ENCODE measurements at places on chromosomes 2 and 18.
A peak's percentile ranks its signal among the peaks of the same experiment; 100 is the strongest.

GRCh38 chr2:86372641-86373502, 35.4 kb upstream of the REEP1 start:
- DNase-seq: peak; percentile 36

DNA sequence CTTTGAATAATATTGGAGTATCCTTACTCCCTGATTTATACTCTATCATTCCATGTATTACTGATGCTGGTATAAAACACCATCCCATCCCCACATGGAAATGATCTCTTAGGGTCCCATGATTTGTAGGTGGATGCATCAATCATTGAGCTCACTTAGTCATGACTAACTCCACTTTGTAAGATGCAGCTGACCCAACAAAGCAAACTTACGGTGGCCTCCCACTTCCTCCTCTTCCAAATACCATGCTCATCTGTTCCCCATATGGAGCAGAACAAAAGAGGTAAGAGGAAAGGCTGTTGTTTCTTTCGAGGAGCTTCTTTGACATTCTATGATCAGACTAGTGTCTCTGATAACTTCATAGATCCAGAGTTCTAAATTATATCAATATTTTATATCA, 640.2 kb upstream of the SLC39A10 start:
- peak; percentile 73 for DNase-seq

GRCh38 chr18:13265008-13265910, 46.7 kb downstream of the LDLRAD4 start:
- no peak for DNase-seq

GRCh38 chr2:66534461-66534860, 99.5 kb downstream of the MEIS1 start:
- DNase-seq: no peak

- no peak for DNase-seq
Measured at GRCh38 chr2:46977899-46978298, 62.3 kb upstream of the MCFD2 start.

GRCh38 chr2:88601286-88601685, 26.0 kb downstream of the EIF2AK3 start:
- no peak for DNase-seq

DNA sequence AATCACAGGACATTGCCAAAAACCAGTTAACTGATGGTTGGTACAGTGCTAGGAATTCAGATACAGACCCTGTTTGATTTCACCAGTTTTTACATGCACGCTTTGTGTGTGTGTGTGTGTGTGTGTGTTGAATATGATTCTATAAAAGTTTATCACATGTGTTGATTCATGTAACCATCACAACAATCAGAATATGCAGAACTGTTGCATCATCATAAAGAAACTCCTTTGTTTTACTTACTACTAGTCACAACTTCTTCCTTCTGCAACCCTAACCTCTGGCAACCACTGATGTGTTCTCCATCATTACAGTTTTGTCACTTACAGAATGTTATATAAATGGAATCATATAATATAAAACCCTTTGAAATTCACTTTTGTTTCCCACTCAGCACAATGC, 144.8 kb upstream of the CYP26B1 start:
- DNase-seq: no peak

DNA sequence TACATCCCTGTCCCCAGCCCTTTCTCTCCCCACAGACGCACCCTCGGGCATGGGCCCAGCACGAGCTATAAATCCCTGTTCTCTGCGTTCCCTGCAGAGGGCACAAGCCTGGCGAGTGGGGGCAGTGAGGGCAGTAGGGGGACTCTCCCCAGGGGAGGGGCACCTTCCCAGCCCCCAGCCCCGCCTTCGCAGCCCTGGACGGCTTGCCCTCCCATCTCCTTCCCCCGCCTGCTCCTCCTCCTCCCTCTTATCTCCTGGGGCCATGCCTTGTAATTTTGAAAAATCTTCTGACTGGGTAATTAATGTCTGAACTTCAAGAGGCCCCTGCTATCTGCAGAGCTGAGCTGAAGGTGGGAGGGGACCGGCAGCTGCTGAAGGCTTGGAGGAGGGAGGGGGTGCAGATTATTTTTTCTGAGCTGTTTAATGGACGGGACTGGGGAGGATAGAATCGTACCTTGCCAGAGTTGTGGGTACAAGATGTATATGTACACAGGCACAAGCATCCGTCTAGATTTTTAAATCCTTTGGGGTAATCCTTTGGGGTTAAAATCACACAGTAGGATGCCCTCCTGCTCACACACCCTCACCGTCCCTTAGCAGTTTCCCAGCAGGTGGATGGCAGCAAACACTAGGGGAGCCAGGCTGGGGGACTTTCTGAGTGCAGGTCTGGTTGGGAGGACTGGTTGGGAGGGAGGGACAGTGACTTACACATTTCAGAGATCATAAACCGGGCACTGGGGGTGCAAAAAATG, 121.9 kb downstream of the SMAD7 start:
- DNase-seq: no peak

DNA sequence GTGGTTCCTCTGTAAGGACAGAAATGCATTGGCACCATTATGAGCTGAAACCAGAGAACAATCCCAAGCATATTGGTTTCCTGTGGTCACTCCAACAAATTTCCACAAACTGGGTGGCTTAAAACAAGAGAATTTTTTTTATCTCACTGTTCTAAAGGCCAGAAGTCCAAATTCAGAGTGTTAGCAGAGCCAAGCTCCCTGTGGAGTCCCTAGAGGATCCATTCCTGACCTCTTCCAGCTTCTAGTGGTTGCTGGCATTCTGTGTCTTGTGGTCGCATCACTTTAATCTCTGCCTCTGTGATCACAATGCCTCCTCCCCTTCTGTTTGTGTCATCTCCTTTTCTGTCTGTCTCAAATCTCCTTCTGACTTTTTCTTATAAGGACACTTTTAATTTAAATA, 380.3 kb downstream of the NYAP2 start:
- DNase-seq: peak; percentile 61

DNA sequence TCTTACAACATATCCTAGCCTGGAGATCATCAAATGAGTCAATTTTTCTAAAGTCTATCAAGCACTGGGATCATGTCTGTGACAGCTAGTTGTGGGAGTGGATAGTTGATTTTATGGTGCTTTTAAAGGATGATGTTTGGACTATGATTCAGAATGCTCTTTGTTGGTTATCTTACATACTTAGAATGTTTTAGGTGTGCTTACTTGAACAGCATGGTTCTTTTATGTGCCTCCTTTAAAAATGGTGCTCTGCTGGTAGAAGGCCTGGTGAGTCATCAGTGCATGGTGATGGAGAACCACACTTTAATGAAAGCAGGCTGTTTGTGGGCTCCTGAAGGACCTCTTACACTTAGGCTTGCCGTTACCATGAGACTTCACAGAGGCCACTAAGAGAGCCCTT, 682.7 kb upstream of the FANCL start:
- peak; percentile 89 for DNase-seq

GRCh38 chr2:95300450-95300849, 3.3 kb downstream of the KCNIP3 start:
- no peak for DNase-seq

DNA sequence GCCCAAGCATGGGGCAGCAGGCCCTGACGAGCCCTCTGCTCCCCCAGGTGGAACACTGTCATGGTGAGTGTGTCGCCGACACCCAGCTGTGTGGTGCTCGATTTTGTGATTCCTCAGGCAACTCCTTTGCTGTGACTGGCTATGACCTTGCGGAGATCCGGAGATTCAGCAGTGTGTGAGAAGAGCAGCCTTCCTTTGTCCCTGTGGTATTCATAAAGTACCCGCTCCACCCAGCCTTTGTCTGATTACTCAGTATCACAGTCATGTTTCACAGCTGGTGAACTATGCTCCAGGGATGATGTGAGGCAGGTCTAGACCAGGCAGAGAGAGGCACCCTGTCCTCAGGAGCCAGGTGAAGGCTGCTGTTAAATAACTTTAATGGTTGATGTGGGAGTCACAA, 4.0 kb downstream of the WDR54 start:
- no peak for DNase-seq

GRCh38 chr2:231260442-231261208, 62.2 kb downstream of the ARMC9 start:
- peak; percentile 40 for DNase-seq

DNA sequence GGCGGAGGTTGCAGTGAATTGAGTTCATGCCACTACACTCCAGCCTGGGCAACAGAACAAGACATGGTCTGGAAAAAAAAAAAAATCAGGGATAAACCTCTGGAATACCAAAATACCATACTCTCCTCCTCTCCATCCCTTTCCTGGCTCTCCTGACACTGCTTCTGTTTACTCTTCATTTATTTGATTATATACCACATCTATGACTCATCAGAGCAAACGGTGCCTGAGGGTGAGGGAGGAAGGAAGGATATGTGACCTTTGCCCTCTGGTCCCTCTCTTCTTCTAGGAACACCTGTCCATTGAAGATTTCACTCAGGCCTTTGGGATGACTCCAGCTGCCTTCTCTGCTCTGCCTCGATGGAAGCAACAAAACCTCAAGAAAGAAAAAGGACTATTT, 30.0 kb downstream of the VIL1 start:
- peak; percentile 20 for DNase-seq

- peak; percentile 54 for DNase-seq
Measured at GRCh38 chr18:7601246-7601615, 34.1 kb downstream of the PTPRM start.

DNA sequence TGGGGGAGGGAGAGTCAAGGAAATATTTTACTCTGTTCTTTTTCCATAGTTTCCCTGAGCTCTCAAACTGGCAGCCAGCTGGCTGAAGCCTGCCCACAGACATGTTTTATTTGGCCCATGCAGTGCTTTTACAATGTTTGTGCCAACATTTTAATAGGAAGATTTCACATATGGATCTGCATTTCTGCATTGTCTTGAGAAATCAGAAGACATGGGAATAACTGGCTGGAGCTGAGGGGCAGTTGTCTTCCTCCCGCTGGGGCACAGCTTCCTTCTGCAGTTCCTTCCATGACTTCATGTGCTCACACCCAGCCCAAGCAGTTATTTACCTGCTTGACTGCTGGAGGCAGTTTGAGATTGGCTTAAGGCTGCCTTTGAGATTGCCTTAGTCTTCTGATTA, 74.4 kb downstream of the PLCL1 start:
- peak; percentile 17 for DNase-seq

DNA sequence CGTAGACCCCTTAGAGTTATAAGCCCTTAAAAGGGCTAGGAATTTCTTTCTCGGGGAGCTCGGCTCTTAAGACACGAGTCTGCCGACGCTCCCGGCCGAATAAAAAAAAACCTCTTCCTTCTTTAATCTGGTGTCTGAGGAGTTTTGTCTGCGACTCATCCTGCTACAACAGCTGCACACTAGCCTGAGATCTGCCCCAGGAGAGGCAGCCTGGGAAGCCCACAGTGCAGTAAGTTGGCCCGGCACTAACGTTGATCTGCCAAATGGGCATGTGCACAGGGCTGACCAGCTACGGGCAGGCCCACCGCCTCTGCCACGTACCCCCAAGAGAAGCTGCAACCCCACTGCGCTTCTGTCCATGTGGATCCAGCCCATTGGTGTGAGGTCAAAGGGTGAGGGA, 8.4 kb upstream of the LIMS2 start:
- no peak for DNase-seq
